Myometrial cell (primary cell): ENCODE measurements at places on chromosomes 5 and 9. TPM values are rescaled to one million over a fixed set of nuclear protein-coding genes. Genes with fewer than 3 reads are reported as not detected.

Gene SLC30A5
- total RNA-seq, result 50.5 and 77.4 TPM in 2 replicates

Gene SLC6A19
- total RNA-seq, result not detected in 2 replicates

Gene FBN2
- 63.1 and 80.1 TPM in 2 replicates for total RNA-seq

Gene ARL14EPL
- total RNA-seq, result 0.29 TPM in 1 of 2 replicates, not detected in the other

Gene SHOC1
- under 0.01 TPM in 2 replicates for total RNA-seq

Gene CNTNAP3B
- 2.6 and 8.2 TPM in 2 replicates for total RNA-seq

Gene ZNF883
- total RNA-seq, result 1.7 and 3.7 TPM in 2 replicates

Gene GPX8
- 149 and 187 TPM in 2 replicates for total RNA-seq

Gene RAD1
- 44.0 and 45.6 TPM in 2 replicates for total RNA-seq

Gene NR2F1
- total RNA-seq, result 92.0 and 98.6 TPM in 2 replicates

Gene RETREG1
- not detected in 2 replicates for total RNA-seq

Gene OSMR
- 27.4 and 33.1 TPM in 2 replicates for total RNA-seq

Gene BAAT
- total RNA-seq, result not detected in 2 replicates

Gene UGT3A2
- total RNA-seq, result not detected in 2 replicates

Gene ADAMTS13
- 0.86 and 0.89 TPM in 2 replicates for total RNA-seq

Gene ITGA2
- 19.0 and 30.1 TPM in 2 replicates for total RNA-seq

Gene ACOT12
- total RNA-seq, result 0.18 TPM in 1 of 2 replicates, not detected in the other

Gene IL4
- total RNA-seq, result not detected in 2 replicates

Gene TSLP
- total RNA-seq, result 0.35 TPM in 1 of 2 replicates, not detected in the other

Gene LHFPL2
- total RNA-seq, result 21.6 and 28.0 TPM in 2 replicates

Gene BAG1
- 10.4 and 16.8 TPM in 2 replicates for total RNA-seq

Gene CBY3
- not detected in 2 replicates for total RNA-seq

Gene SPINK13
- total RNA-seq, result not detected in 2 replicates

Gene IFNA2
- total RNA-seq, result not detected in 2 replicates

Gene FGF1
- 0.29 and 1.8 TPM in 2 replicates for total RNA-seq

Gene TAL2
- not detected in 2 replicates for total RNA-seq

Gene XRCC4
- 13.5 and 13.8 TPM in 2 replicates for total RNA-seq

Gene CARD9
- 6.7 and 8.1 TPM in 2 replicates for total RNA-seq

Gene SLC6A18
- not detected in 2 replicates for total RNA-seq

Gene MAMDC2
- total RNA-seq, result 0.35 and 0.86 TPM in 2 replicates

Gene FRMPD1
- under 0.01 TPM in 2 replicates for total RNA-seq

Gene GMCL2
- not detected in 2 replicates for total RNA-seq

Gene CDC25C
- 23.9 and 24.3 TPM in 2 replicates for total RNA-seq

Gene SLC23A1
- total RNA-seq, result not detected in 2 replicates

Gene SMIM23
- not detected in 2 replicates for total RNA-seq

Gene AP3S1
- 332 and 345 TPM in 2 replicates for total RNA-seq
